NAMALWA (cell line): ENCODE measurements at places on chromosomes 3 and 15.

DNA sequence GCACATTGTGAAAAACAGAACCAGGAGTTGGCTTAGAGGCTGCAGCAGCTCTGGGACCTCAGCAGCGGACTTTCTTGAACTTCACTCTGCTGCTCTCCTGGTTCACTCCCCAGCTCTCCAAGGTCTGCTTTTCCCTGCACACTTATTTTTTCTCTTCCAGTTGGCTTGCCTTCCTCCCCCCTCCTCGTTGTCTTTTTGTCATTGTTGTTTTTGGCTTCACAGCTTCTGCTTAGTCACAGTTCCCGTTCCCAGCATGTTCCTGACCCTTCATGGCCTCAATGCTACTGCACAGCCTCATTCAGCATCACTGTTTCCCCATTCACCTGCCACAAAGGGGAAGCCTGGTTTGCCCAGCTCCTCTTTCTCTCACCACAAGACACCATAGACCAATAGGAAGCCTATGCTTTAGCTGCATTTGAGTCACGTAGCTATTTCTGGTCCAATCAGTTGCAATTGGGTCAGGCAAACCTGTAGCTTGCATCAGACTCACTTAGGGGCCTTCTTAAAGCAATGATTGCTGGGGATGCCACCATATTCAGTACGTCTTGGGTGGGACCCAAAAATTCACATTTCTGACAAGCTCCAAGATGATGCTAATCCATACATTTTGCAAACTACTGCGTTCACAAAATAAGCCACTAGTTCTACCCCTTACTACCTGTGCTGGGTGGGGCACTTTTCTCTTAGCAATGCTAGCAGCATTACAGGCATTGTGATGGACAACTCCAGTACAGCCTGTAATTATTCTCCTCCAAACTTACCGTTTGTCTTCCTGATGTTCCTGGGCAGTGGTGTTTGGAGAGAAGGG is 7.8 kb upstream of the SUMF1 start:
- DNase-seq: peak; percentile 21

GRCh38 chr15:64678126-64678819 is 97.1 kb downstream of the RBPMS2 start:
- no peak for DNase-seq

- DNase-seq: no peak
These were observed 42.2 kb downstream of the FOXP1 start for GRCh38 chr3:71541313-71541712.

GRCh38 chr15:88909956-88910831 is 3.0 kb downstream of the MFGE8 start:
- no peak for DNase-seq

DNA sequence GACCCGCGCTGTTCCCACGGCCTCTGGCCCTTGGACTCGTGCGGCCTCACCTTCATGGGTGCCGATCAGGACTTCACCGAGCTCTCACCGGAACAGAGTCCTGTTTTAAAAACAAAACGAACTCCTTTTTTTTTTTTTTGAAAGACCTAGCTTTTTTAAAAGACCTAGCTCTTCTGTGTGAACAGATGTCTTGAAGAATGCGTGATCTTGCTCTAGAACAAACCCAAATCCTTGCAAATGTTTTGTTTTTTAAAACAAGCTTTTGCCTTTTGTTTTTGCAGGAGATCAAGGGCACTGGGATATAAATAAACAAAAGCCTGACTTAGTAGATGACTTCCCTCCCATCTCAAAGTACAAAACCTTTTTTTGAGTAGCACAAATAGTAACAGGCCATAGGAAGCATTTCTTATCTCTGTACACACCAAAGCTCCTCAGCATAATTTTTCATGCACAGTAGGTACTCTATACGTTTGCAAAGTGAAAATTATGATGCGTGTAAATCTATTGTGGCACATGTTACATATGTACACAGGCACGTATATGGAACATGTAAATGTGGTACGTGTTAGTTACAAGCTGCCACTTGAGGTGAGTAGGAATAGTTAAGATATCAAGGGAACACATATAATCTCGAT is 1.1 kb upstream of the MSL2 start:
- DNase-seq: peak; percentile 73

DNA sequence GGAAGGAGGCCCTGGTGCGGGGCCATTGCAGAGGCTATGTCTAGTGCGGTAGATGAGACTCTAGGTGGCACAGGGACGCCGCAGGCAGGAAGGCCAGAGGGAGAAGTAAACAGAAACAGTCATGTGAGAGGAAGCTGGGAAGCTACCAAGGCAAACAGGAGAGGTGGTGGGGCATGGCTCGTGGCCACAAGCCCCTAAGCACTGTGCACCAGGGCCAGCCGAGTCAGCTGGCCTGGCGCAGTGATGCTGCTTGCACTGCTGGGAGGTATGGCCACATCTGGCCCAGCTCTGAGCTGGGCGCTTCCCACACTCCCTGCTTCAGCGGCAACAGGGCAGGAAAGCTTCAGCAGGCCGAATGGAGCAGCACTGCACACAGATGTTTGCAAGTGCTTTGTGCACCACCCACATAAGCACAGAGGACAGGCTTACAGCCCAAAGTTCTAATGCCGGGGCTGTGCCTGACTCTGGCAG is 76.6 kb downstream of the SRGAP3 start:
- DNase-seq: no peak

DNA sequence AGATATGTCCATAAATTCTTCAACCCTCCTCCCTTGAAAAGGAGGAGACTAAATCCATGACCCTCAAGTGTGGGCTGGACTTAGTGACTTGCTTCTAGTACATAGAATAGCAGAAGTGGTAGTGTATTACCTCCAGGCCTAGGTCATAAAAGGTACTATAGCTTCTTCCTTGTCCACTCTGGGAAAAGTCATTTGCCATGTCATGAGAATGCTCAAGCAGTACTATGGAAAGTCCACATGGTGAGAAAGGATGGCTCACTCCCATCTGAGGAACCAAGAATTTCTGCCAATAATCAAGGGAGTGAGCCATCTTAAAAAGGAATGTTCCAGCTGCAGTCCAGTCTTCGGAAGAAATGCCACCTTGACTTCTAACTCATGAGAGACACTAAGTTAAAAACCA is 10.5 kb upstream of the ILDR1 start:
- DNase-seq: no peak

GRCh38 chr3:188818282-188818681 is 353.5 kb upstream of the TPRG1 start:
- no peak for DNase-seq
